ENCODE measurements at places on chromosomes 4 and X.
A peak's percentile ranks its signal among the peaks of the same experiment; 100 is the strongest.

DNA sequence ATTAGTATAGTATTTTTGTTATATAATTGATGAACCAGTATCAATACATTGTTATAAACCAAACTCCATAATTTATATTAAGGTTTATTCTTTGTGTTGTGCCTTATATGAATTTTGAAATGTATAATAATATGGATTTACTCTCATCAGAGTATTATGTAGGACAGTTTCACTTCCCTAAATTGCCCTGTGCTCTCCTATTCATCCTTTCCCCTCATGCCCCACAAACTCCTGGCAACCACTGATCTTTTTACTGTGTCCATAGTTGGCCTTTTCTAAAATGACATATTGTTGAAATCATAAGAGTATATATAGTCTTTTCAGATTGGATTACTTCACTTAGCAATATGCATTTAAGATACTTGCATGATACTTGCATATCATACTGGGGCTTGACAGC lies 958.1 kb upstream of the GRID2 start:
- DNase-seq: no peak

GRCh38 chrX:1529328-1529727 lies 7.7 kb downstream of the P2RY8 start:
- DNase-seq: peak; percentile 55

- no peak for DNase-seq
These were observed 20.8 kb downstream of the FGFRL1 start for GRCh38 chr4:1031956-1032795.

- DNase-seq: no peak
These were observed 18.6 kb downstream of the CLCN4 start for GRCh38 chrX:10175319-10175871.

GRCh38 chrX:43971966-43972961 lies 926 bp downstream of the NDP start:
- no peak for DNase-seq

DNA sequence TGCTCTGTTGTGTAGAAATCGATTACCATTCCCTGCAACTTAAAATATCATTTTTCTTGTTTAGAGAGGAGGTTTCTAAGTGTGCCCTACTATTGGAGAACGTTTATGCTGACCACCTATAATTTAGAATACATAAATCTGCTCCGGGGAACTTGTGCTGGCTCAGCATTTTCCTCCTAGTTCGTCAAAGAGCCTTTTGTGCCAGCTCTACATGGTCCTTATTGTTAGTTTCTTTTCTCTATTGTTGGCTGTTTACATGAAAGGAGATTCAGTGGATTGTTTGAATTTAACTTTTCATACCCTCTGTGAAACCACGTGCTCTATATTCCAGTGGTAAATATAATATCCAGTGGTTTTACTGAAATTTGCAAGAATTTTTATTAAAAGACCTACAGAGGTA lies 53.4 kb upstream of the ATP8A1 start:
- DNase-seq: no peak

DNA sequence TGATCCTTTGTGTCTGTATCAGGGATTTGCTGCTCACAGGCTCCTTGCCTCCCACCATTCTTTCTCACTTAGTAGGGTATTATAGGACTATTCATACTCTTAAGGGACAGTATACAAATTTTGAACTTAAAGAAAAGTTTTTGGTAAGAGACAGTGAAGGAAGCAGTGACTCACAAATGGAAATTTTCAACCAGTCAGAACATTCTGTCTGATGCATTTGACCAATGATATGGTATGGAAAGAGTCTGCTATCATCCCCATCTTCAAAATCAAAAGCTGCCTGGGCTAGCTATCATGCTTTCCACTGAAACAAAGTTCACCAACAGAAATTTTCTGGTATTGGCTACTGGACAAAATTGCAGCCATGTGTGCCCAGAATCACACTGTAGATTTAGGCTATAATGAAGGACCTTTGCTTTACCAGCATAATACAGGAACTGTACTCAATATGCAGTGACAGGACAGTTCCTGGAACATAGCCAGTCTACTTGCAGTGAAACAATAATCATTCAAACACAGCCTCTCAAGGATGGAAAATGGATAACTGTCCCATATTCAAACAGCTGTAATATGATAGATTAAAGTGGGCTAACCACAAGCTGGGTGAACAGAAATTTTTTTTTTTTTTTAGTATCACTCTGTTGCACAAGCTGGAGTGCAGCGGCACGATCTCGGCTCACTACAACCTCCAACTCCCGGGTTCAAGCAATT lies 109.0 kb upstream of the ACSL4 start:
- DNase-seq: no peak

- DNase-seq: no peak
These were observed 161.2 kb upstream of the NUDT6 start for GRCh38 chr4:123083646-123084045.

DNA sequence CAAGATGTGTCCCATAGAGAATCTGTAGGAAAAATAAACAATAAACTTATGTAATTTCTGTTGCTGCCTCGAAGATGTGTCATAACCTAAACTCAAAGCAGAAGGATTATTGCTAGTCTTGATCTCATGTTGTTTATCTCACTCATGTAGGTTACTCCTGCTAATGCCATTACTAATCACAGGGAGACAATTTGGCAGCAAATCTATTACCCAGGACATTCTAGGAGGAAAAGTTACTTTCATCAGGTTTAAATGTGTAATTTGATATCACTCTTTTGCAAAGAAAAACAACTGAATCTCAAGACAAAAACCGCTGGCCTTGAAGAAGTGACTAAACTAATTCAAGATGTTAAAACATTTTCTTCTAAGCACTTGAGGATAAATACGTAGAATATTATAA lies 34.0 kb downstream of the LDOC1 start:
- DNase-seq: no peak

DNA sequence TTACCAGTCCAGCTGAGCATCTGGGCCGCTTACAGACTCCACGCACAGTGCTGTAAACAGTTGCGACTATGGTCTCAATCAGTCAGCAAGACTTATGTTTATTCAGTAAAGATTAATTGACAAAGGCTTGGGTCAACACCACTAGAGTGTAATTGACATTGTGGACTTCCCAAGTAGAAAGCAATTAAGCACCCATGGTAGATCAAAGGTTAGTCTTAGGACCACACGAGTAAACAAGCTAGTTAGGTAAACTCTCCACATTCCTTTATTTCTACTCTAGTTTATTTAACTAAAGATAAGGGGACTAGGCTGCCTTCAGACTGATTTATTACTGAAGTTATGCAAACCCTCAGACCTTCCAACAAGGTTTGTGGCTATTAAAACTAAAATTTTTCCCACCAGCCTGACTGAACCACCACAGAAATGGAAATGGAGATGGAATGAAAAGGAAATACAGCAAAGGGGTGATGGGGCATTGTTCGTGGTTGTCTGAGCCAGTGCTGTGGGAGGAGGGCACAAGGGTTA lies 44.2 kb downstream of the MTHFD2L start:
- DNase-seq: no peak

GRCh38 chr4:57190601-57191481 lies 80.7 kb upstream of the IGFBP7 start:
- DNase-seq: peak; percentile 57

GRCh38 chr4:154292589-154292988 lies 199.0 kb downstream of the DCHS2 start:
- DNase-seq: no peak

GRCh38 chr4:1496116-1496642 lies 89.9 kb upstream of the NKX1-1 start:
- no peak for DNase-seq

DNA sequence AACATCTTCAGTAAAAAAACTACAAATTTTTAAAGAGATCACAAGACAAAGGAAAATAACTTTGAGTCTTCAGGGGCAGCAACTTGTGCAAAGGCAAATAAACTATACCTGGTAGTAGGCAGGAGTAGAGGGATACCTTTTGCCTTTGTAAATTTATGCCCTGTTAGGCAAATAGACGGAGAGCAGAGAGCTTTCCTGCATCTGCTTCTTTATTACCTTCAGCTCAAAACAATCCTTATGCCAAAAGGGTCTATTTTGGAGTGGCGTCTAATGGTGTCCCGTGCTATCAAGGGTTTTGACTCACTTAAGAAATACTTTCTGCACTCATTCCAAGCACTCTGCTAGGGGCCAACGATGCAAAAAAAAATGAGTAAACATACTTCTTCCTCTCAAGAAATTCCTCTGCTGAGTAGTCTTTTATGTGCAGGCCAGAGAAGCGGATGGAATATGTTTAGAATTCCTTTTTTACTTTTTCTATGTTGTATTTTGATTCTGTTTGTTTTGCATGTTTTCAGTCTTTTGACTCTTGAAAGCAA lies 131.9 kb downstream of the ANXA5 start:
- no peak for DNase-seq

DNA sequence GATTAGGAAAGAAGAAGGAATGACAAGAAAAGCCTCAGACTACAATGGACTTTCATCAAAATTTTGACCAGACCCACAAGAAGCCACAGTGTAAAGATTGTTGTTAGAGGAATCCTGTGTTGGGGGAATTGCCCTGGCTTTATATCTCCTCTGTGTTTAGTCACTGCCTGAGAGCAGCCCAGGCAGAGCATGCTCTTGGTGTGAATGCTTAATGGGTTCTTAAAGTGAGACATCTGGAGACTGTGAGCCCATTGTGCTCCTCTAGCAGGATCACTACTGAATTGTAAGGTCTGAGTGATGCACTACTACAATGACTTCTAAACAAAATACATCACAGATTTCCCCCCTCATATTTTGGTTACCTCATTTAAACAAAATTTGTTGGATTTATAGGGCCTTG lies 1860.5 kb upstream of the ADGRL3 start:
- DNase-seq: no peak

GRCh38 chr4:89356086-89356485 lies 48.5 kb upstream of the GPRIN3 start:
- DNase-seq: no peak

DNA sequence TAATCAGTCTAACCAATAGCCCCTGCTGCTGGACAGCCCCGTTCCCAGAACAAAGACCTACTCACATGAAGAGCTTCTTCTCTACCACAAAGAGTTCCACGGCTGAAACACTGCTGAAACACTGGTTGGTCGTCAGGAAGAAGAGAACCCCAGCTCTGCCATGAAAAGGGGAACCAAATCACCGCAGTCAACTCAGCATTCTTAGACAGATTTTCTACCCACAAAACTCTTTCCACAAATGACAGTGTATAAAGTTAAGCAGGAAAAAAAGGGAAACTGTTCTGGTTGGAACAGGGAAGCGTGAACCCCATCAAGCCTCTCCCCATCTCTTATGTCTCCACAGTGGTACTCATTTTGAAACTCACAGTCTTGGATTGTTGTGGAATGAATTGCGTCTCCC lies 57.3 kb downstream of the ABCG2 start:
- DNase-seq: no peak

DNA sequence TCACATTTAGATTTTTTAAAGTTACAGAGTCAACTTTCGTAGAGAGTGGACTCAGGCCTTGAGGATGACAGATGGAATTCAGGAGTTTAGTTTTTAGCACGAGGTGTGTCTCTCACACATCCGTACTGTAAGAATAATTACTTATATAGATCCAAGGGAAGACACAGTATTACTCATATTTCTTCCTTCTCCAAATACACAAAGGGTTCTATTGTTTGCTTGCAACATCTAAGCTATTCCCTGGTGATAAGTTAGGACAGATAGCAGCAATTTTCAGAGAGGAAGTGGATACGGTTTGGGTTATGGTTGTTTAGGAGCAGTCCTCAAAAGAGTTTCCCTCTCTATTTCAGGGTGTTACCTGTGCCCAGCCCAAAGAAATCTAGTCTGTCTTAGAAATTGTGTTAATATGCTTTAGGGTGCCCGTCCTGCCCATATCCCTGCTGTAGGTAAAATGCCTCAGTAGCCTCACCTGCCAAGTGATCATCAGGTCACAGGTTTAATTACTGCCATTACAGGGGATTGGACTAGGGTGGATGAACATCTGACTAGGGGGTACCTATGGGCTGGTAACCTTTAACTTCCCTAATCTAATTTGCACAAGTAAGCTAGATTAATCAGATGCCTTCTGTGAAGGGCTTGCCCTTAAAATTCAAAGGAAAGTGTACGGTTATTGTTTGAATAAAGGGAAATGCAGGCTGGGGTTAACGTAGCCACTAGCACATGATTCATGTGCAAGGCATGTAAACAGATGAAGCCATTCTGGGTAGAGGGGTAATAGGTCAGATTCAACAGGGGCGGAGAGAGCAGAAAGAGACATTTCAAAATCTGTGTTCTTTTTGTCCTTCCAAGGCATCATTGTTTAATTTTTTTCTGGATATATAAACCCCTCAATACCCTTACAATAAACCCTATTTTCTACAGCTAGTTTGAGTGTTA lies 8.7 kb upstream of the PPP3CA start:
- no peak for DNase-seq

- DNase-seq: no peak
These were observed 2.0 kb upstream of the GPR34 start for GRCh38 chrX:41686788-41687187.

GRCh38 chrX:68396953-68397352 lies 36.3 kb downstream of the OPHN1 start:
- DNase-seq: no peak

DNA sequence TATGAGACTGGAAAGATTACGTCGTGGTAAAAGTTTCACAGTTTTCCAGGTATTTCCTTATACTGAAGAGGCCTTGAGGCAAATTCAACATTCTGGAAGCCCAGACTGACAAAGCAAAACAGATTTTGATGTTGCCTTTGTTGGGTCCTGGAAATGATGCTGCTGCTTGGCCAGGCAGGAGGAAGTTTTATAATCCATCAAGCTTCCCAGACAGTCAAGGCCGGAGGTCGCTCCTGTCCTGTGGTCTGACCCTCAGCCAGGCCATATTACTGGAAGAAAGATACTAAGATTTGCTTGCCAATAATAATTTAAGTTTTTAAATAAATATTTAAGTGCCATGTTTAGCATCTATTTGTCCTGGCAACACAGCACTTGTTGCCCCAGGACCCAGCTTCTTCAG lies 63.4 kb downstream of the TAPT1 start:
- DNase-seq: no peak

GRCh38 chr4:54961357-54961975 lies 163.9 kb downstream of the KDR start:
- DNase-seq: no peak

DNA sequence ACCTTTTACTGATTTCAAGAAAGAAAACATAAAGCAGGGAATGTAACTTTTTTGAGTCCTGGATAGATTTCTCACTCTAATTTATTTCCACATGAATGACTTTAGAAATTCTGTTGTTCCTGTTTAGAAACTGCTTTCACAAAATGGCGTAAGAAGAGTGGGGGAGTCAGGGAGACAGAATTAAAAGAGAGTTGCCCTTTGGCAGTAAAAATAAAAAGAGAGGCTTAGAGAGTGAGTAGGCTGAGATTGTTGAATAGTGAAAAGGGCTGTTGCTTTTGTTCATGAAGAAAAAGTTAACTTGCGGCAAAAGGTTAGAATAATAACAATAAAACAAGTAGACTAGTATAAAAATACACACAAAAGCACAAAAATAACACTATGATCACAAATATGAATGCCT lies 166.1 kb downstream of the TBCK start:
- no peak for DNase-seq

DNA sequence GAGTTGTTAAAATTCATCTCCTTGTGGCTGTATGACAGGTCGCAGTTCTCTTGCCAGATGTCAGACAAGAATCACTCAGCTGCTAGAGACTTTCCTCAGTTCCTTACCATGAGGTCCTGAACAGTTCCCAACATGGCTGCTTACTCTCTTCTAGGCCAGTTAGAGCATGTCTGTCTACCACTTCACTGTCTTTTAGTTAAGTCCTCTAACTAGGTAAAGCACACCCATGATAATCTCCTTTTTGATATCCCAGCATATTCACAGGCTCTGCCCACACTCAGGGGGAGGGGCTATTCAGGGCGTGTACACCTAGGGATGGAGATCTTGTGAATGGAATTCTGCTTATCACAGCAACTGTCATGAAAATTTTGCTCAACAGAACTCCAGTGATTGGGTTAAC lies 190.1 kb downstream of the ADAMTS3 start:
- no peak for DNase-seq
